Brain pericyte (primary cell): ENCODE measurements at places on chromosomes 7 and 10.

DNA sequence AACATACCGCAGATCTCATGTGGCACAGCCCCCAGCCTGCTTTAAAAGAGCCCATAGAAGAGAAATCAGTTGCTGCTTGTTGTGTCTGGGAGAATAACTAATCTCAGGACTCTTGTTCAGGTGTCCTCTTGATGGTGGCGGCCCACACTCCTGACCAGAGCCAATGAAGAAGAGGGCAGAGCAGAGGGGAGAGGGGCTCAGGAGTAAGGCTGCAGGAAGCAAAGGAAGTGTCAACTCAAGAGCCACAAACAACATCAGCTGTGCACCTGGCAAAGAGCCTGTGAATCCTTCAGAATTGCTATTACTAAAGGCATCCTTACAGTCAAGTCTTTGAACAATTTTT is 59.8 kb upstream of the PTN start:
- DNase-seq: no peak

GRCh38 chr7:85239109-85239508 is 52.3 kb upstream of the SEMA3D start:
- DNase-seq: no peak

GRCh38 chr10:86936661-86937501 is 20.5 kb downstream of the MMRN2 start:
- DNase-seq: no peak

DNA sequence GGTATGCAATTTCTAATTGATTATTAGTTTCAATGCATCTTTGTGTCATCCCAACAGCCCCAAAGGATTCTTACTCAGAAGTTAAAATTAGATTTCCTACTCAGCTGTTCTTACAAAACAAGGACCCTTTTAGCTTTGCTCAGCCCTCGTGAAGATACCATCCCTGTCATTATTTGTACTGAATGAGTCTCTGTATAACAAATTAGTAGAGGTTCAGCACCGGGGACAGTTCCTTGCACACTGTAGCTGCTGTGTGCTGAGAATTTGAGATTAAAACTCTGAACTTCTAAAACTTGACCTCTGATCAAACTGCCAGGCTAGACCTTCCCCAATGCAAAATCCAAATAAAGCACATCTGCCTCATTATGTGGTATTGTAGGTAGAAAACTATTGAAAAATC is 299.1 kb downstream of the LHFPL3 start:
- no peak for DNase-seq

DNA sequence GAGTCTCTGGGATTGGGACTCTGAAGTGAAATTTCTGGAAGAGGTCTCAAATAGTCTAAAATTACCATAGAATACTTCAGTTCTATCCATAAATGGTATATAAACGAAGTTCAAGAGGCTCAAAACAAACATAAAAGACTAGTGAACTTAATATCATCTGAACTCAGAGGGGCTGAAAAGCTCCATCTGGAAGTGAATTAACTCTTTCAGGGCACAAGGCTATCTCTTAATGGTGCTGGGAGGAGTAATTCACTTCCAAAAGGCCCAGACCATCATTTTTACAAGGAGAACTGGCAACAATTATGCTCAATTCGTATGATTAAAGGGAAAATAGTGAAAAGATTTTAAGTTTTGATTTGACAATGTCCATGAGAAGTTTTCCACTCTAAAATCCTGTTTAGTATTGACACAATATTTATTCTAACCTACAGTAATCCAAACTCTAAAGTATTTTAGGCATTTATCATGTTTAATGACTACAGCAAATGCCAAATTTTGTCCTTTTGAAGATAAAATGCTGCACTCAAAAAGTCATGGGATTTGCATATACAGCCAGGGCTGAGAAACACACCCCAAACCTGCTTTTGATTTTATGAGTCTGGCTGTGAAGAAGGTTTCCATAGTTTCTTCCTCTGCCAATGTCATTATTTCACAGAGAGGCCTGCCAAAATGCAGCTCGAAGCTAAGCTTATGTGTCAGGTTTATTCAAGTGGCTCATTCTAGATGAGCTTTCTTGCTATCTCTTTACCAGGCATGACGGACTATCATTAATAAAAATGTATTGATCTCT is 143.9 kb downstream of the HIBADH start:
- DNase-seq: no peak

GRCh38 chr10:16765509-16766375 is 51.5 kb downstream of the RSU1 start:
- no peak for DNase-seq

- DNase-seq: no peak
Observed at GRCh38 chr7:14999331-14999730, 96.8 kb upstream of the DGKB start.

- DNase-seq: no peak
Observed at GRCh38 chr7:113548561-113548960, 370.2 kb downstream of the PPP1R3A start.

- no peak for DNase-seq
Observed at GRCh38 chr7:51679358-51679757, 362.7 kb upstream of the COBL start.

GRCh38 chr7:100034871-100035510 is 14.6 kb upstream of the ZSCAN21 start:
- peak; percentile 58 for DNase-seq

DNA sequence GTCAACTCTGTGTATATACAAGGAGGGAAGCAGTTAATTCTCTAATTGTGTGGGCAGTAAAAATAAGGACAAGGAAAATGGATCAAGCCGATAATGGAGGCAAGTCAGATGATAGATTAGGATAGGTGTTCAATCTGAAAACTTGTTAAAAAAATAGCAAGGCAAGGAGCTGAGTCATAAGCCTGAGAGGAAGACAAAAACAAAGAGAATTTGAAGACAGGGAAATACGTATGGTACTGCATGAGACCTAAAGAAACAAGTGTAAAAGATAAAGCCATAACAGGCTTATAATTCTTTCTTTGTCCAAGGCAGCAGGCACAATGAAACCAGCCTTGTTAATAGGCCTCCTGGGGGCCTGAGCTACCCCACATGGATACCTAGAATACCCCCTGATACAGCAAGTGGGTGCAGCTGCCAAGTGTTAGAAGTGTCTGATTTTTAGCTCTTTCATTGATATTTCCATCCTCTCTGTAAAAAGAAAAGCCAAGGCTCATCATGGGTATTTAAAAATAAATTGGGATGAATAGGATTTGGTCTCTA is 1570.6 kb upstream of the LRRTM3 start:
- no peak for DNase-seq

DNA sequence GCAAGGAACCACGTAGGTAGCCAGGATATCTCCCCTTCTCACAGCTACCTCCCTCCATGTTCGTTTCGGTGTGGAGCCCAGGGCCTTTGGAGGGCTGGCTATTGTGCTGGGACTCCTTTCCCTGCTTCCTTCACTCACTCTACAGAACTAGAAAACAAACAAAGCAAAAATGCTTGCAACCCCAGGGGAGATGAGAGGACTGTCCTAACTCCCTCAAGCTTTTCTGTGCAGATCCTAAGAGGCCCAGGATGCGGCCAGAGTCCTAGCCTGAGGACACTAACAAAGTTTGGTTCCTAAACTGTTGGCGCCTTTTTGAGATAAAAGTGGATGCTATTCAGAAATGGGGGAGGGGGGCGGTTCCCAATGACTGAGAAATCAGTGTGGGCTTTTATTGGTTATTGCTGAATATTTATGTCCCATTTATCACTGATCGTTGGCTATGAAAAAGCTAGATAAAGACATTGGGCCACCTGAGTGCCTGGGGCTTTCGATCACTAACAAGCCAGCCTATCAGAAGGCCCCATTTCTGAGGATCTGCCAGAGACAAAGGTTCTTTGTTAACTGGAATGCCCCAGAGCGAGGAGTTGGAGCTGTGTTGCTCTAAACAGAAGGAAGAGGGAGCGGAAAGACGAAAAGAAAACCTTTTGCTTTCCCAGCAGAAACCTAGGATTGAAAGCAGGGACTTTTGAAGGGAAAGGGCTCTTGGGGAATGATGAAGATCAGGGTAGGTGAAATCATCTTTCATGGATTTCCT is 95.2 kb upstream of the EGR2 start:
- no peak for DNase-seq

DNA sequence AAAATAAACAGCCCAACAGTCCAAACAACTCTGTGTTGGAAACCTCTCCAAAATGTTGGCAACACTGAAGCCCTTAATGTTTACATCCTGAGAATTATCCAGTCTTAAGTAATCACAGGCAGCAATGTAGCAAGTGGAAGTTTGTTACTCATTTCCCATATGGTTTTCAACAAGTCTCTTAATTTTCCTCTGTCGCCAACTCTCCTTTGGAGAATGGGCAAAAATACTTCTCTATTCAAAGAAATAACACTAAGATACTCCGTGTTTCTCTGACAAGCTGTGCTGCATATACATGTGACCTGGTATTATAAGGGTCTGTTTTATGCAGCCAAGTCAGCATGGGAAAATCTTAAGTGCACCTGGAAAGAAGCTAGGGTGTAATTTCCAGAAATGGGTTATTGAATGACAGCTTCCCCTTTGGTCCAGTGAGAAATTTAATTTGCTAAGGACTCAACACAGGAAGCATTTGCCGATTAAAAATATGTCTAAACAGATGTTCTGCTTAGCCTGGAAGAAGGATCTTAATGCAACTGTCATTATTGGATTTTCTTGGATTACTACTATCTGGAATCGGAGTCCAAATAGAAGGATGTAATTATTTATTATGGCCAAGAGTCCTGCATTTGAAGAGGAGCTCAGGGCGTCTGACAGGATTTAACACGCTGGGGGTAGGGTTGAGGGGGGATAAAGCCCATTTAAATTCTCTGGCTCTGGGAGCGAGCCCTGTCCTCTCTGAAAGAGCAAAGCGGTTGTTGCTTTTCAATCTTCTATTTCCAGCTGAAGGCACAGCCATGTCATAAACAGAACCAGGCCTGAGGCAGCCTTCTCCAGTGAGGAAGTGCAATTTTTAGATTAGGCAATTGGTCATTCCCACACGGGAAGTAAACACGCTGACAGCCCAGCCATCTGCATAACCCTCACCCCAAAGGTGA is 73.1 kb downstream of the TLL2 start:
- DNase-seq: no peak

- DNase-seq: no peak
Observed at GRCh38 chr10:133235265-133235855, 2.3 kb upstream of the VENTX start.

- DNase-seq: no peak
Observed at GRCh38 chr10:21289961-21290360, 235.5 kb downstream of the SKIDA1 start.

GRCh38 chr7:116258734-116259133 is 48.4 kb downstream of the TES start:
- DNase-seq: no peak

DNA sequence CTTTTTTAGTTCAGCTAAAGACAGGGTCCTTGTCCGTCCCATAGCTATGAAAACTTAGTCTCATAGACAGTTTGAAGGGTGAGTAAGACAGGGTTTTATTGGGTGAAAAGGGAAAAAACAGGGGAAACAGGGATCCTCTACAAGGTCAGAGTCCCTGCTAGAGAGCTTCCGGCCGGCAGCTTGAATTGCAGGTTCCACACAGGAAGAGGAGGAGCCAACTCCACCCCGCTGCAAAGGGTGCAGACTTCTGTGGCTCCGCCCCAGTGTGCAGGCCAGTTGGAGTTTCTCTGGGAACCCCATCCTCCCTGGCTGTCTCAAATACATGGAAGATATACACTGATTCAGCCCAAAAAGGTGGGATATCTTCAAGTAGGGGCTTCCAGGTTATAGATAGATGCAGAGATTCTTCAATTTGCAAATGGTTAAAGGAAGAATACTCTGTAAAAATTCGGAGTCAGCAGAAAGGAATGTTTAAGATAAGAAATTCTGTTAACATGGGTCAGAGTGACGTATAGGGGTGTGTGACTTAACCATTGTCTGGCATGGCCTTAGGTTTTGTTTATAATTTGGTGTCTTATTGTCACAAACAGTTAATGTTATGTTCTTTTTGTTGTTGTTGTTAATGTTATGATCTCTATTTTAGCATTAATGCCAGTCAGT is 34.6 kb upstream of the HECW1 start:
- DNase-seq: no peak

DNA sequence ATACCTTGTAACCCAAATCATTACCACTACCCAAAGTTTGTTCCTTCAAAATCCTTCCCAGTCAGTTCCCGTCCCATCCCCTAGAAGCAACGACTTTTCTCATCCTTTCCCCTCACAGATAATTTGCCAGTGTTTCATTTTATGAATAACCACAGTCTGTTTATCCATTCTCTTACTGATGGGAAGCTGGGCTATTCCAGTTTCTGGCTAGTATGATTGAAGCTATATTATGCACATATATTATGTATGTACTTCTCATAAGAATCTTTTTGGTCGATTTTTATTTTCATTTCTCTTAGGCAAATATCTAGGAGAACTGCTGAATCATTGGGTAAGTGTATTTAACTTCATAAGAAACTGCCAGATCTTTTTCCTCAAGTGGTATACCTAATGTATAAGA is 114.6 kb downstream of the ZNF438 start:
- no peak for DNase-seq

GRCh38 chr7:119228482-119228881 is 1004.0 kb downstream of the ANKRD7 start:
- DNase-seq: no peak

DNA sequence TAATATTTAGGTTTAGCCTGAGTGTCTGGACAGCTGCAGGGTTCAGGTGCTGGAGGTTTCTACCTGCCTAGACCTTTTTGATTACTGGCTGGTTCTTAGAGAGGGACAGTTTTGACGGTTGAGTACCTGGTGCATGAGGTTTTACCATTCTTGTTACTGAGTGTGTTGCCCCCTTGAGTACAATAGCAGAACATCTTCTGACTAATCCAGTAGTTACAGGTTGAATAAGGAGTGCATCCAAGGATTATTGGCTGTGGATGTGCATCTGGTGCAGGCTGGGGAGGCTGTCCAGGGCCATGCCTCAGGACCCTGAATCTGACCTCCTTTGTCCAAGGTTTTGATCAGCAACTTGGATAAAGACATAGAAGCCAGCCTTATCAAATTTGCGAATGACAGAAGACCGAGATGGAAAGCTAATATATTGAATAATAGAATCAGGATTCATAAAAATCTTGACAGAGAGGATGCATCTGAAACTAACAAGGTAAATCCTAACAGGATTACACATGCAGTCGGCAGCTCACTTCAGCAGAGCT is 23.1 kb downstream of the PLPP4 start:
- no peak for DNase-seq

DNA sequence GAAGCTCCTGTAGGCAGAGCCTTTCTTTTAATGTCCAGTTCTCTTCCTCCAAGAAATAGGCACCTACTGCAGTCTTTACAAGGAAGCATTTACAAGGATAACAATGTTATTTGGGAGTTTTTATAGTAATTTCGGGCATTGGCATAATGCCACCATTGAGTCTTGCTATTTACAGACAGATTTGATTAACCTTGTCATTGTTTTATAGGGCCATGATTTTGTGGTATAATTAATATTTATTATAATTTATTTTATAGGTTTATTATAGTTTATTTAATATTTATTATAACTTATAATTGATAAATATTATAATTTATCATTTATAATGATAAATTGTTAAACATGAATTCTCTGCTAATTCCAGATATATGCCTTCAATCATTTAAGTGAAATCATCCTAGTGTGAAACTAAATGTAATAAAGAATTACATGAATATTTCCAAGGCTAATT is 573 bp upstream of the POT1 start:
- DNase-seq: no peak

GRCh38 chr7:21912931-21913780 is 32.5 kb downstream of the CDCA7L start:
- DNase-seq: no peak

- DNase-seq: no peak
Observed at GRCh38 chr7:28112467-28112866, 68.1 kb downstream of the JAZF1 start.

GRCh38 chr7:69892790-69893189 is 294.5 kb downstream of the AUTS2 start:
- DNase-seq: no peak
